Nephron progenitor cell (in vitro differentiated cells): ENCODE measurements at places on chromosomes 4 and X.

- no peaks in the 10 kb centered on the region for H3K27me3 ChIP-seq
- H3K27ac ChIP-seq: no peak overlapping the region
- no peak overlapping the region for H3K4me3 ChIP-seq
- peaks cover 39% of the 10 kb centered on the region for H3K36me3 ChIP-seq
- H3K4me1 ChIP-seq: peaks cover 28% of the 10 kb centered on the region
- no peak for DNase-seq
Measured at GRCh38 chr4:168674077-168674747, 177.4 kb downstream of the PALLD start.

DNA sequence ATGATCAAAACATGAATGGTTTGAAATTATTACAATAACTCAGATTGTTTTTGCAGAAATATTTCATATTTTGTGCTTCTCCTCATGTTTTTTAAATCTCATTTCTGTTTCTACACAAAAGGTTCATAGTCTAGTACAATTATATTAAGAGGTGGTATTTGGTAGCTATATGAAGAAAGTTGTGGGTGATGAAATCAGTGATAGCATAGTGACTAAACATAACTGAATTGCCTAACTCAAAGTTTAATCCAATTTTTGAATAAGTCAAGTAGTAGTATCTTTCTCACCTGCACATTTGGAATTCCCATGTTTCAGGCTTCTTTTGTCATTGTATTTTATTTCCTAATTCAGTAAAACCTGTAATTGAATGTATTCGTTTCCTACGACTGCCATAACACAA, 648.7 kb downstream of the GRID2 start:
- no peaks in the 10 kb centered on the region for H3K4me1 ChIP-seq
- no peak overlapping the region for H3K4me3 ChIP-seq
- H3K27me3 ChIP-seq: no peaks in the 10 kb centered on the region
- H3K27ac ChIP-seq: no peak overlapping the region
- H3K36me3 ChIP-seq: no peaks in the 10 kb centered on the region
- DNase-seq: no peak

DNA sequence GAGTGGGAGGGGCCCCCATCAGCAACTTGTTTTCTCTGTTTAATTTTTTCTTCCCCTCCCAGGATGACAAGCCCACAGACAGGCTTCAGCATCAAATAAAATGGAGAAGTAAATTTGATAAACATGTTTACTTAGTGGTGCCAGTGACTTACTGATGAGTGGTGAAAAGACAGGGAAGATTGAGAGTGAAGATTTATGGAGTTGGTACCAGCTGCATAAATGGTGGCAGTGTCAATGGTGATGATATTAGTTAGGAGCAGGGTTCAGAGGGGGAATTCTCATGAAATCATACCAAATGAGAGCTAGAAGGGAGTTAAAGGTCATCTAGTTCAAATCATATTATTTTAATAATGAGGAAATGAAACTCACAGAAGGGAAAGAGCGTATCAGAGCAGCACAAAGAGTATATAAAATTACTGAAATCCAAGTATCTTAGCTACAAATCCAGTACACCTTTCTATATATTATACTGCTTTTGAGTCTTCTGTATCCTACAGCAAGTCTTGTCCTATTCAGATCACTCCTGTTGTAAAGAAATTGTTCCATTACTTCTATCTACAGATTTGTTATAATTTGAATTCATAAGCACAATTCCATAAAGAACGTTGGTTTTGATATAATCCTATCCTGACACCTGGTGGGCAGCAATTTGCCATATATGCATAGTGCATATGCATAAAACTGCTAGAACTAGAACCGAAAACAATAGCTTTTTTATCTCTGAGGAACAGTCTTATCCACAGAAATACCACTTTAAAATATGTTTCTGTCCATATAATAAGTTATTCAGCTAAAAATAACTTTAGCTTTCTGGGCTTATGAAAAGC, 5.0 kb downstream of the P2RY10 start:
- no peak for DNase-seq
- H3K27me3 ChIP-seq: no peaks in the 10 kb centered on the region
- no peak overlapping the region for H3K27ac ChIP-seq
- H3K36me3 ChIP-seq: no peaks in the 10 kb centered on the region

- H3K36me3 ChIP-seq: peaks cover 16% of the 10 kb centered on the region
- H3K4me1 ChIP-seq: peaks cover 63% of the 10 kb centered on the region
- no peak overlapping the region for H3K27ac ChIP-seq
- DNase-seq: peak; percentile 54
- H3K27me3 ChIP-seq: no peaks in the 10 kb centered on the region
- H3K4me3 ChIP-seq: peak overlapping the region; percentile 91
Measured at GRCh38 chr4:7938609-7939376, 868 bp downstream of the AFAP1 start.

GRCh38 chr4:6461301-6462165, 10.9 kb downstream of the PPP2R2C start:
- no peak for DNase-seq
- H3K27me3 ChIP-seq: peaks cover 64% of the 10 kb centered on the region
- H3K4me1 ChIP-seq: peaks cover 2% of the 10 kb centered on the region
- no peak overlapping the region for H3K27ac ChIP-seq

GRCh38 chr4:23805450-23805851, 84.4 kb downstream of the PPARGC1A start:
- H3K27ac ChIP-seq: no peak overlapping the region
- no peak for DNase-seq
- no peaks in the 10 kb centered on the region for H3K4me1 ChIP-seq
- H3K4me3 ChIP-seq: no peak overlapping the region

- H3K27me3 ChIP-seq: peaks cover 33% of the 10 kb centered on the region
- no peak overlapping the region for H3K27ac ChIP-seq
- DNase-seq: no peak
Measured at GRCh38 chr4:6658209-6658595, 17.7 kb downstream of the MRFAP1 start.

DNA sequence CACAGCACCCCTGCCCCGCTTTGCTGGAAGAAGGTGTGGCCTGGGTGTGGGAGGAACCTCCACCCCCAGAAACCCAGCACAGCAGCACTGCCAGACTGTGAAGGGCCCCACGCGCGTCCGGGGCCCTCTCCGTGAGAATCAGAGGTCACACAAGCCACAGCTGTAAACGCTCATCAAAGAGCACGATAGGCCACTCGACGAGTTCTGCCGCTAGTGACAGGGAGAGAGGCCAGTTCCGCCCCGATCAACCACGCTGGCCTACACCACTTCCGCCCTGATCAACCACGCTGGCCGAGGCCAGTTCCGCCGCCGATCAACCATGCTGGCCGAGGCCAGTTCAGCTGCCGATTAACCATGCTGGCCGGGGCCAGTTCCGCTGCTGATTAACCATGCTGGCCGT, 25.9 kb upstream of the ADRA2C start:
- H3K4me1 ChIP-seq: peaks cover 32% of the 10 kb centered on the region
- no peak overlapping the region for H3K27ac ChIP-seq
- H3K4me3 ChIP-seq: no peak overlapping the region
- no peak for DNase-seq

- peaks cover 4% of the 10 kb centered on the region for H3K36me3 ChIP-seq
- H3K27me3 ChIP-seq: peaks cover 8% of the 10 kb centered on the region
- H3K4me1 ChIP-seq: no peaks in the 10 kb centered on the region
- DNase-seq: no peak
Measured at GRCh38 chr4:78592088-78592783, 40.7 kb downstream of the ANXA3 start.

DNA sequence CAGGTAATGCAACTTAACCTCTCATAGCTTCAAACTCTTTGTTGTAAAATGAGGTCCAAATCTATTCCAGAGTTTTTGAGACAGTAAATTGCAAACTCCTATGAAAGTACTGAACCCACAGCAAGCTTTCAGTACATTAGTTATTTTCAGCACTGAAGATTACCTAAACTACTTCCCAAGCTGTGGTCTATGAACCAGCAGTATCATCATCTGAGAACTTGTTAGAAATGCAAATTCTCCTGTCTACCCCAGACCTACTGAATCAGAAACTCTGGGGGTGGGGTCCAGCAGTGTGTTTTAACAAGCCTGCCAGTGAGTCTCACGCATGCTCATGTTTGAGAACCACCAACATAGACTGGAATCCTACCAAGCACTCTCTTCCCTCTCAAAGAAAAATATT, 5.7 kb upstream of the CASP6 start:
- no peak overlapping the region for H3K4me3 ChIP-seq
- peaks cover under 1% of the 10 kb centered on the region for H3K4me1 ChIP-seq
- no peak overlapping the region for H3K27ac ChIP-seq
- H3K27me3 ChIP-seq: peaks cover 4% of the 10 kb centered on the region

DNA sequence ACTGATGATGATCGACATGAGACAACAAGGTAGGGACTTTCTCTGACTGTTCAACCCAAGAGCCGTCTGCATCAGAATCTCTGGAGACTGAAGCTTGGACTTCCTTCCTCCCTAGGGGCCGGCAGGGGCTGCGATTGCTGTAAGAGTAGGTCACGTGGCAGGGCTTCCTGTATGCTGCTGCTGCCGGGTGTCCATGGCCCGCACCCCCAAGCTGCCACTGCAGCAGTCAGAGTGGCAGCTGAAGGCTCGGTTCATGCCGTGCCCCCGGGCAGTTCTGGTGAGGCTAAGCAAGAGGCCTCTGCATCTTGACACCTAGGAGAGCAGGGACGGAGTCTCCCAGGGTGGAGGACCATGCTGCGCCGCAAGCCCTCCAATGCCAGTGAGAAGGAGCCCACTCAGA, at the start of gene SASH3:
SASH3 (plus strand) TSS at position 203 of the 400 bp plus-strand sequence; CDS start at position 352, 149 bp downstream.
- no peak within 1 kb of the TSS for H3K27ac ChIP-seq
- H3K4me1 ChIP-seq: no peaks in the 10 kb centered on the region
- no peak within 1 kb of the TSS for H3K4me3 ChIP-seq
- H3K27me3 ChIP-seq: peaks cover 6% of the 10 kb centered on the region
- H3K36me3 ChIP-seq: no peaks in the 10 kb centered on the region

DNA sequence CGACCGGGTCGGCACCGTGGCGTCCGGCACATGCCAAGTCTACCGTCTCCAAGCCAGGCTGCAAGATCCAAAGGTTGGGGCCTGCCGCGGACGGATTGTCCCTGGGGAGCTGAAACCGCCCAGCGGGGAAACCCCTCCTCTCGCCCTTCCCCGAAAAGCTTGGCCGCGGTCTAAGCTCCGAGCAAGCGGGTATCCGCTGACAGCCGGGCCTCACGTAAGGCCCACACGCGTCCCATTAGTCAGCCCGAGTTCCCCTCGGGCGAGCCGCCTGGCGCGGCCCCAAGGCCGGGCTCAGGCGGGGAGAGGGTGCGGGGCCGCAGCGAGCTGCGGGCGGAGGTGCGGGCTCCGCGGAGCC, 6.8 kb upstream of the BCOR start:
- peaks cover 19% of the 10 kb centered on the region for H3K27me3 ChIP-seq
- no peaks in the 10 kb centered on the region for H3K36me3 ChIP-seq
- DNase-seq: no peak
- H3K27ac ChIP-seq: no peak overlapping the region

DNA sequence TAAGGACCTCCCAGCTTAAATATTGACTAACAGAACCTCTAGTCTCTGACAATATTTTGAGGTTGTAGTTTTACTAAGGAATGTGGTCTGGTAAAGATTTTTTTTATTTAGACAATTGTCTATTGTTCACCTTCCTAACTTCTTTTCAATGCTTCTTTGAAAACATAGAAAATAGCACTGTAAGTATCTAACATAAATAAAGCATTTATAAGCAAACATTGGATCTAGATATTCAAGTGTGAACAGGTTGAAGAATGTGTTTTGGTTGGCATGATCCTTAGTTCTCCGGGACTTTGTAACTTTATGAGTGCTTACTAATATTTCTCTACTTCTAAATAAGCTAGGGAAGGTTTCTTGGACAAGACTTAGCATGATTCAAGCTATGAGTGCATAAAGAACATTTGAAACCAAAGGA, 285.4 kb upstream of the ARSJ start:
- no peak for DNase-seq
- H3K4me3 ChIP-seq: no peak overlapping the region
- no peaks in the 10 kb centered on the region for H3K27me3 ChIP-seq
- H3K27ac ChIP-seq: no peak overlapping the region
- no peaks in the 10 kb centered on the region for H3K36me3 ChIP-seq
- no peaks in the 10 kb centered on the region for H3K4me1 ChIP-seq

DNA sequence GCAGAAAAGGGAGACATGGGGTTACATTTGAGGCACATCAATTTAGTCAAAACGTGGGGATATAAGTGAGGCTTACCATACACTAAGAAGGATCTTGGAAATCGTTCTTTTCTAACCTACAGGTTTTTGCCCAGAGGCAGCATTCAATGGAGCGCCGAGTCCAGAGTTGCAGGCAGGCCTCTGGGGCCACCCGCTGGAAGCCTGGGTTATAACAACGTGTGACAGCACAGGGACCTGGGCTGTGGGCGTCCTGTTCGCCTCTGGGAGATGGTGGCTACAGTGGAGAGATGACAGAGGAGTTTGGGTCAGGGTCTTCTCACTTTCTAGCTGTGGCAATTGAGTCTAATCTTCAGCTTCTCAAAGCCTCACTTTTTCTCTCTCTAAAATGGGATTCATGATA, 53.9 kb downstream of the ENPP6 start:
- H3K27ac ChIP-seq: no peak overlapping the region
- no peaks in the 10 kb centered on the region for H3K4me1 ChIP-seq

DNA sequence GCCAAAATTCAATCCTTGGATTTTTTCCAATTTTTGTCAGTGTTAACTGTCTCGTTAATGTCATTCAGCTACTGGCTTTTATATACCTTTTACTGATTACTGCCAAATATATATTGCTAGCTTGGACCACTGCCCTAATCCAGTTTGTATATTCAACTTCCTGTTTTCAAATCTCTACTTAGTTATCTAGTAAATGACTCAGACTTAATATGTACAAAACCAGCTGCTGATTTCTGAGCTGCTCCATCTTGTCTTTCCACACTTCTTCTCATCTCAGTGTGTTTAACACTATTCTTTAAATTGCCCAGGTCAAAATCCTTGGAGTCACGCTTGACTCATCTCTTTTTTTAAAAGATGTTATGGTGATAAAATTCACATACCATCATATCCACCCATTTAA, 1196.7 kb downstream of the RAPGEF2 start:
- H3K4me3 ChIP-seq: no peak overlapping the region
- H3K4me1 ChIP-seq: no peaks in the 10 kb centered on the region
- H3K36me3 ChIP-seq: no peaks in the 10 kb centered on the region
- DNase-seq: no peak
- H3K27me3 ChIP-seq: no peaks in the 10 kb centered on the region

DNA sequence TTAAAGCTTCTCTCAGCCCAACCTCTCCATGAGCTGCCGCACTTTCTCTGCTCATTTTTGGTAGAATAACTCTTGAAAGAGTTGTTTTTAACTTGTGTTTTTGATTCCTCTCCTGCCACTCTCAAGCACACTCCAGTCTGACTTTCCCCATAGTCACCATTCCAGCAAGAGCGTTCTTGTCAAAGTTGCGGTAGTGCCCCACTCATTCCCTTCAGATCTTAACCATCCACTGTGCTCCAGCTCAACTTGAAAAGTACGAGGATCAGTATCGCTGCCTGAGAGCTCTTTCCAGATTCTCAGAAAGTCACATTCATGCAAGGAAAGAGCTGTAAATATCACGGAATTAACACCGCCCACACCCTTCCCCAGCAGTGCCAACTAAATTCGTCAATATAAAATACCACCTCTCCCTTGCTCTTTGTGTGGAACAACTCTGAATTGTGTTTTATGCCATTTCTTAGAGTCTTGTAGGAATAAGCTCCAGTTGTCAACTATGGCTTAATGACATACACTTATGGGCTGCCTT, 59.7 kb upstream of the IL15 start:
- H3K36me3 ChIP-seq: no peaks in the 10 kb centered on the region
- H3K4me3 ChIP-seq: no peak overlapping the region
- H3K27me3 ChIP-seq: peaks cover 3% of the 10 kb centered on the region
